NCI-H1048 (cell line): ENCODE measurements at places on chromosomes 4 and X.

GRCh38 chr4:137194670-137195069, 337.6 kb downstream of the PCDH18 start:
- no peak for DNase-seq

DNA sequence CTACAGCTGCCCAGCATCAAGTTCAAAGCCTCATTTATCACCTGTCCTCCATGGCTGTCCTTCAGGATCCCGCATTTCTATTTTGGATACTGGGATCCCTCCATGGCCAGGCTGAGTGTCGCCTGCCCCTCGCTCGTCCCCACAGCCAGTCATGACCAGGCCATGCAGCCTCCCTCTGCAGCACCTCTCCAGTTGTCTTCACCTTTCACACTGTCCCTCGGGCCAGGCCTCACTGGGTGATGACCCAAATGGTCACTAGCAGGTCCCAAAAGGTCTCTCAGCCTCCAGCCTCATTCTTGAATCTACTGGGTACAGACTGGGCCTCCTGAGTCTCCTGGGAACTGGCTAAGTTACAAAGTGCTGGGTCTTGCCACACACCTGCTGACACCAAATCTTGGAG, 48.7 kb upstream of the HELT start:
- DNase-seq: no peak

- DNase-seq: no peak
Observed at GRCh38 chrX:39504850-39505259, 592.9 kb downstream of the BCOR start.

GRCh38 chr4:53844133-53844532, 220.3 kb downstream of the CHIC2 start:
- DNase-seq: no peak

DNA sequence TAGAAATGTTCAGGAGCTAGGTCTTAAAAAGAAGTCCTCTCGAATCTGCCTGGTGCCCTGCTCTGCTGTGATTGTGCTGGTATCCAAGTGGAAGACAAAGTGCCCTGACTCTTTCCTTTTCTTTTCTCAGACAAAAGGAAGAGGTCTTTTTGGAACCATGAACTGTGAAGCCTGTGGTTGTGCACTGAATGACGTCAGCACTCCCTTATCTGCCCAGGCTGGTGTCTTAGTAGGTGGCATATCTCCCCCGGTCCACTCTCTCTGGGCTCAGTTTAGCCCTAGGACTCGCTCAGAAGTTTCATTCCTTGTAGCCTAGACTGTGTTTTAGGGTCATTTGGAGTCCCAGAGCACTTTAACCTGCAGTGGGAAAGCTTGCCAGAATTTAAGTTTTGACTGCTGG, 400.3 kb upstream of the CT83 start:
- DNase-seq: no peak

DNA sequence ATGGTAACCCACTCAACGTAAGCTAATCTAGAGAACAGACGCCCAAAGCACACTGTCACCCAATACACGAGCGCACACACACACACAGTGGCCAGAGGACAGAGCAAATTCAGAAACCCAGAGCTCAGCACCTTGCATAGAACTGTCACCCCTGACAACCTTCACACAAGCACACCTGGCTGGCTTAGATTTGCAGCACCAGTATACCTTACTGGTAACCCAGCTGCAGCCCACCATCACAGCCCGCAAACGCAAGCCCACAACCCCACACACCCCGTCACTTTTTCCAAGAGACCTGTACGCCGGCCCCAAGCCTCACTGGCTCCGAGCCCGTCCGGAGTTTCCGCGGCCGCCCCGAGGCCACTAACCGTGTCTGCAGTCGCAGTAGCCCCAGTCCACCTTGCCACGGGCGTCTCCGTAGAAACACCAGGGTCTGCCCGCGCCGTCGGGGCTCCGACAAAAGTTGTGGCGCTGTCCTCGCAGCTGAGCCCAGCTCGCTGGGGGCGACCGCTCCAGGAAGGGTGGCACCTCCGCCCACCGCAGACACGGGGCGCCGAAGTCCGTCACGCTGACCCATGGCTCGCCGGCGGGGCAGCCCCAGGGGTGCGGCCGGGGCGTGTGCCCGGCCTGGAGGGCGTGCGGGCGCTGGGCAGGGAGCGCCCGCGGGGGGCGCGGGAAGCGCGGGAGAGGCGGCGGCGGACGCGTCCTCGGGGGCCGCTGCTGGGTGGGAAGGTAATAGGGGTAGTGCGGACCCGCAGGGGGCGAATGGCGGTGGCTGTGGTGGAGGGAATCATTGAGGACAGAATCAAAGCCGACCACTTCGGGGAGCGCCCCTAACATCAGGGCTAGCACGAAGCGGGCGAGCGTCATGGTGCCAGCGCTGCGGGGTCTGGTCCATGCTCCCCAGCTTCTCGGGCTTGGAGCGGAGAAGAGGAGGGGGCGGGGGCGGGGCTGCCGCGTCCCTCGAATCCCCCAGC, 664 bp downstream of the PRSS12 start:
- DNase-seq: no peak

DNA sequence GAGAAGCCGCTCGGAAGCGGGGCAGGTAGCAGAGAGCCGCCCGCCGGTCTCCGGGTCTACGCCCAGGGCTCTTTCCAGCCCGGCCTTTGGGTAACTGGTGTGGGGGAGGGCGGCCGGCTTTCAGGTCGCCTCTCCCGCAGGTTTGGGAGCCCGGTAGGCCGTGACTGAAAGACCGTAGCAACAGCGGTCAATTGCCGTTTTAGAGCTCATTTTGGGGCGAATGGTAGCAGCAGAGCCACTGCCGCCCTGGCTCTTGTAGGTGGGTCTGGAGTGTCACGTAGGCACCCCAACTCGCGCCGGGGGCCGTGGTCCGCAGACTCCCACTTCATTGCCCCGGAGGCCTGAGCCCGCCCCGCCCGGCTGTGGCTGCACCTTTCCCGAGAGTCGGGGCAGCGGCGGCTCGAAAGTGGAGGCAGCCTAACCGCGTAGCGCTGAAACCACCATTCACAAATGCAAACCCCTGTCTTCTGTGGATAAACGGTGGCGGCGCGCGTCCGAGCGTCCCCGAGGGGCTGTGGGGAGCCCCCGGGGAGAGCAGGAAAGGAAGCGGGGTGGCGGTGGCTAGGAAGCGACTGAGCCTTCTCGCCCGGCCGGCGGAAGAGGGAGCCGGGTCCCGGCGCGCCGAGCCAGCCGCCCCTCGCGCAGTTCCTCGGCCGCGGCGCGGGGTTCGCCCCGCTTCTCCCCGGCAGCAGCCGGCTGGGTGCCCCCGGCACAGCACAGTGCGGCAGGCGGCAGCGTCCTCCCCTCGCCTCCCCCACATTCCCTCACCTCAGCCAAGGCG, 2185.1 kb upstream of the TENM3 start:
- no peak for DNase-seq

DNA sequence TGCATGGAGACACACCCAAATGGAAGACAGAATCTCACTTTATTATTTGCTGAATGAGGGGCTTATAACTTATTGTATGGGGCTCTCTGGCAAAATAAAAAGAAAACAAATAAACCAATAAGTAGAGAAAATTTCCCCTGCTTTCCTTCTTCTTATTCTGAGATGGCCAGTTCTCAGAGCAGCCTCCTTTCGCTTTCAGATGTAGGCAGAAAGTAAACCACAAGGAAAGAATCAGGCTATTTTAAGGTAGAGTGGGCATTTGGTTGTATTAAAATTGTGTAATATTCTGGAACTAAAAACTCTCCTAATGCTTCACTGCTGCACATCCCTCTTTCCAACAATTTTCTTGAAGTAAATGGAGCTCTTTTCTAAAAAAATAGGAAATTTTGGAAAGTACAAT, 241.8 kb downstream of the GALNTL6 start:
- DNase-seq: no peak

- DNase-seq: no peak
Observed at GRCh38 chr4:184952522-184952921, 65.8 kb upstream of the HELT start.

- no peak for DNase-seq
Observed at GRCh38 chr4:148072789-148073188, 340.9 kb downstream of the ARHGAP10 start.

GRCh38 chr4:8472689-8473197, 32.2 kb downstream of the TRMT44 start:
- no peak for DNase-seq

DNA sequence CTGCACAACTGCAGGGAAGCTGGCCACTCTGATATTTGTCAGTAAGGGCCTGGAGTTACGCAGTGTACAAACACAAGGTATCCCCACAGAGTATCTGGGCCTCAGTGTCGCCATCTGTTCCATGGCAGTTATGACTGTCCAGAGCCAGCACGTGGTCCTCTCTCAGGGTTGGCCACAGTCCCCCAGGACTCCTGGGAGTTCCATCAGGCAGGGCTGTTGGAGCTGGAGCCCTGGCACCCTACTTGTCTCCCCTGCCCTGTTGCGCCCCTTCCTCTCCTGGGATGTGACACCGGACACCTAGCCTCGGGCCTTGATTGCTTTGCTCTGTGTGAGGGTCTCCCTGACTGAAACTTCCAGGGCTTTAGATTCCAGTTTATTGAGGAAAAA, 8.4 kb downstream of the HTRA3 start:
- no peak for DNase-seq

DNA sequence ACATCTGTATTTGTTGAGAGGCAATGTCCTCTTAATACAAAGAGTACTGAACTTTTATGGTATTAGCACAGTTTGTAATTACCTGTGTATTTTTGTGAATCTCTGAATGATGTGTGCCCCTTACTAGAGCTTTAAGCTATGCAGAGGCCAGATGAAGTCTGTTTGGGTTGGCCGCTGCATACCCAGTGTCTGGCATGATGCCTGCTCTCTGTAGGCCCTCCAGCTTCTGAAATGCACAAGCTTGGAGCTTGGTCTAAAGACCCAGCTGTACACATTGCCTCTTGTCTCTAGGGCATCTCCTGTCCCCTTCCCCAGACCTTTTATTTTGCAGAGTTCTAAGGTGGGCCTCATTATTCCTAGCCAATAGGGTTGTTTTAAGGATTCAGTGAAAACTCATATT, 68.6 kb downstream of the CDS1 start:
- DNase-seq: no peak

DNA sequence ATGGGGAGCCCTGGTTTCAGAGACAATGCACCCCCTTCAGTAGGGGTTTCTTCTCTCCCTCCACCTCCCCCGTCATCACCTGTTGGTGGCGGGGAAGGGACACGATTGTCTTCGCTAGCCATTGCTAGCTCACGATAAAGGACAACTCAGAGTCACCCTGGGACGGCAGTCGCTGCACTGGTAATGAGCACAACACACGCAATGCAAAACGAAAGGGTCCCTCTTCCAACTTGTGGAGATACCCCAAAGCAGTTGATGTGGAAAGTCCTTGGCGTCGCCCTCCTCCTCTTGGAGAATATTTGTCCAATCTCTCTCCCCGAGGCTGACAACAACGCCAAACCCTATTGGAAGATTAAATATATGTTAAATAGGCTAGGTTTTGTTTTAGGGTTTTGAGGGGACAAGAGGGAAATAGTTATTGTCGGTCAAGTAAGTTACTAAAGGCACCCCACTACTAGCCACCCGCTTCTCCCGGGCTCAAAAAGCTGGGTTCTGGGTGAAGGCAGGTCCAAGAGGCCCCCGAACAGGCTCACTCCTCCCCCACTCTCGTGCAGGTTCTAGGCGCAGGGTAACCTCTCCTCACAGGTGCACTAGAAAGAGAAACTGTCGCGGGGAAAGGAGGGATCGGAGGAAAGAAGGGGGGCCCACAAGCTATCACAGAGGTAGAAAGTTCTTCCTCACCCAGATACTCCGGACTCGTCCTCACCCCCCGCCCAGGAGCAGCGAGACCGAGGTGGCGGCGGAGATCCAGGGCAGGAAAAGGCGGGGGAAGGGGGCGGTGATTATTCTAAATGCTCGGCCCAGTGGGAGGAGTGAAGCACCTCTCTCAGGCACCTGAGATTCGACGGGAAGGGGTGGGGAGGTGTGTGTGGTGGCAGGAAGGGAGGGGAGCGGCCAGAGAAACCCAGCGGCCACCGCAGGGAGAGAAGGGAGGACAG, at the start of gene LRBA:
TSS of gene LRBA (minus strand) at position 764 of the 938 bp plus-strand sequence. CDS start at position 122, 642 bp downstream.
- peak; percentile 66 for DNase-seq

DNA sequence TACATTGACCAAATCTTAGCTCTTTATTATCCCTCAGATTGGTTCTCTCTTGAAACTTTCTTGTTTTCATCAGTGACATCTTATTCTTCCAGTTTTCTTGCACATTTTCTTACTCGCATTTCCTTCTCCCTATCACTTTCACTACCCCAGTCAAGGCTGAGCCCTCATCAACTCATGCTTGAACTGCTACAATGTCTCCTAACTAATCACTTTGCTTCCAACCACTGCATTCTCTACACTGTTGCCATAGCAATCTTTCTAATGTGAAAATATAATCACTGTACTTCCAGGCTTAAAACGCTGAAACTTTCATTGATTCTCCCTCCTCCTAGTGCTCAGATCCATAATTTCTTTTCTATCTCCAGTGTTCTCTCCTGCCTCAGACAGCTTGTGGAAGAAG, 22.2 kb upstream of the LPAR4 start:
- DNase-seq: no peak

DNA sequence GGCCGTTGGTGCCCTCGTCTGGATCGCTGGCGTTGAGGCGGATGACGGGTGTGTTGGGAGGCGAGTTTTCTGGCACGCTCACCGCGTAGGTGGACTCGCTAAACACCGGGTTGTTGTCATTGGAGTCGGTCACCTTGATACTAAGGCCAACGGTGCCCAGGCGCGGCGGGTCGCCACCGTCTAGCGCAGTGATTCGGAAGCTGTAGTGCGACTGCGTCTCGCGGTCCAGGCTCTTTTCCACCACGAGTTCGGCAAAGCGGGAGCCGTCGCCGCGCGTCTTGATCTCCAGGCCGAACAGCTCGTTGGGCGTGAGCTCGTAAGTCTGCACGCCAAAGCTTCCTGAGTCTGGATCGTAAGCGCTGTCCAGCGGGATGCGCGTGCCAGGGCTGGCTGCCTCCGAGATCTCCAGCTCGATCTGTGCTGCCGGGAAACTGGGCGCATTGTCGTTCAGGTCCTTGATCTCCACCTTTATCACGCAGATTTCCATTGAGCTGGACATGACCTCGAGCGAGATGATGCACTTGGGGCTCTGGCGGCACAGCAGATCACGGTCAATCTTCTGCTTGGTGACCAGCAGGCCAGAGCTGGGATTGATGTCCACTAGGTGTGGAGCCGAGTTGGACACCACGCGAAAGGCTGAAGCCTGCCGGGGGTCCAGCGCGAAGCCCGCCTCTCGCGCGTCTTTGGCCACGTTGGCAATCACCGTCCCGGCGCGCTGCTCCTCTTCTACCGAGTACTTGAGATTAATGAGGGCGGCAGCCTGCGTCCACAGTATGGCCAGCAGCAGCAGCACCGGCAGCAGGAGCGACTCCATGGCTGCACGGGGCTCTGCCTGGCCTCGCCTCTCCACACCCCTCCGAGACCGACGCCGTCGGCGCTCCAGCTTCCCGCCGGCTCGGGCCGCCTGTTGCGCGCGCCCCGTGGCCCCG, 2.0 kb downstream of the PCDH19 start:
- DNase-seq: no peak

DNA sequence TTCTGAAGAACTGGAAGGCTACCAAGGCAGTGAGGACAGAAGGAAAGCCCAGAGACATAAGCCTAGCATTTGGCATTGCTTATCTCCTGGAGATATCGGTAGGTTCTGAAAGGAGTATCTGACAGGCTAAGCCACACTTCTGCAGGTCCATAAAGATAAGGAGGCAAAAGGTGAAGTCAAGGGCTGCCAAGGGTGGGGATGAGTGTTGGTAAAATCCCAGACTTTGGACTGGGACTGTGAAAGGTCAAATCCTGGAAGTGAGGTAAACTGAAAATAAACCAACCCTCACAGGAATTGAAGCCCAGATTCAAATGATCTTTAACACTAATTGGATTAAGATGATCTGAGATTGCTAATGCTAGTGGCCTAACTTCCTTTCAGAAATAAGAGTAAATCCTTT, 27.4 kb downstream of the GK start:
- no peak for DNase-seq

- DNase-seq: no peak
Observed at GRCh38 chr4:187798385-187798784, 197.2 kb upstream of the ZFP42 start.

- no peak for DNase-seq
Observed at GRCh38 chrX:27444093-27444908, 18.8 kb downstream of the PPP4R3C start.
